ENCODE measurements at places on chromosomes 6 and 20.

DNA sequence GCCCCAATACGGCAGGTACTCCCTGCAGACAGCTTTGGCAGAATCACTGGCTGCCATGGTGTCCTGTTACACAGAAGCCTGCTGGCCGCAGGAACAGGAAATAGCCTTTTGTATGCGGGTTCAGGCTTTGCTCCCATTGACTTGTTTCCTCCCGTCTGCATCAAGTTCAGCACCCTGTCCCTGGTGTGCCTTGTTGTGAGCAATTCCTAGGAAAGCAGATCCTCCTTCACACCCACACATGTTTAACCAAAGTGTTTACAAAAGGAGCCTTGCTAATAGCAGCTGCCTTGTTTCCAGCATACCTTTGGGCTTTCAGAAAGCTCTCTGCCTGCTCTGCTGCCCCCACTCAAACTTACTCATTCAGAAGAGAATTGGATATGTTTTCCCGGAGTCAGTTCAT lies 127.2 kb upstream of the SUPT3H start:
- no peak for DNase-seq

DNA sequence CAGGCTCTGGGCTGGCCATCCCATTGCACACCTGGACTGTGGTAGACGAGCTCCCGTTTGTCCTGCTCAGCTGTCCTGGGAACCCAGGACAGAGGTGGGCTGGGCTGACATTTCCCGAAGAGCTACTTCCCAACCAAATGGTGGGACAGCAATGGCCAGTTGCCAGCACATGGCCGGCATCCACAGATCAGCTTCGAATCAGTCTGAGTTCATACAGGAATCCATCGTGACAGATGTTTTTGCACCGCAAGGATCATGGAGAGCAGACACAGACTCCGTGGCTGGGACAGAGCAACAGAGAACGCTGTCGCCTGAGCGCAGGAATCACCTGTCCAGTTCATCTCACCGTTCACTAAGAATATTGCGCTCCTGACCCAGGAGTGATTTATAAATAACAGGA lies 198.5 kb downstream of the TTLL2 start:
- no peak for DNase-seq

- DNase-seq, result no peak
Observed at GRCh38 chr6:115064680-115065079, 721.9 kb upstream of the HS3ST5 start.

- DNase-seq, result no peak
Observed at GRCh38 chr6:150078788-150079187, 9.9 kb upstream of the ULBP3 start.
